Activated CD8-positive, alpha-beta memory T cell treated with anti-CD3 and anti-CD28 coated beads, Interleukin-2, amount 10 ng/mL, durations not matched to agents 7 days and 5 days (primary cell): ENCODE measurements at places on chromosomes 1 and 21. TPM values are rescaled to one million over a fixed set of nuclear protein-coding genes. Genes with fewer than 3 reads are reported as not detected.

- no peak for DNase-seq
Observed at GRCh38 chr1:107637101-107637500, 327.9 kb downstream of the VAV3 start.

DNA sequence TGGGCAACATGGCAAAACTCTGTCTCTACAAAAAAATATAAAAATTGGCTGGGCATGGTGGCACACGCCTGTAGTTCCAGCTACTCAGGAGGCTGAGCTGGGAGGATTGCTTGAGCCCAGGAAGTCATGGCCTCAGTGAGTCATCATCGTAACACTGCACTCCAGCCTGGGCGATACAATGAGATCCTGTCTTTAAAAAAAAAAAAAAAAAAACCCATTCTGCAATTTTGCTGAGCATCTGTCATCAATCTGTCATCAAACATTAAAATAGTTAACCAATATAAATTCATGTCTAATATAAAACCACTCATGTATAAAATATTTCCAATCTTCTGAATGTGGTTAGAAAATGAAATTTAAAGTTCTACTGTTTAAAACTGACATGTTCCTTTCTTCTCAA lies 56.9 kb downstream of the LPAR3 start:
- no peak for DNase-seq

GRCh38 chr1:181383695-181384094 lies 99.6 kb upstream of the CACNA1E start:
- no peak for DNase-seq

- DNase-seq = no peak
Observed at GRCh38 chr1:238492271-238492670, 601.5 kb upstream of the ZP4 start.

- DNase-seq = no peak
Observed at GRCh38 chr1:98027103-98027705, 106.4 kb upstream of the DPYD start.

- no peak for DNase-seq
Observed at GRCh38 chr1:89910268-89910667, 84.6 kb upstream of the ZNF326 start.

- no peak for DNase-seq
Observed at GRCh38 chr21:35096959-35097358, 47.9 kb upstream of the RUNX1 start.

DNA sequence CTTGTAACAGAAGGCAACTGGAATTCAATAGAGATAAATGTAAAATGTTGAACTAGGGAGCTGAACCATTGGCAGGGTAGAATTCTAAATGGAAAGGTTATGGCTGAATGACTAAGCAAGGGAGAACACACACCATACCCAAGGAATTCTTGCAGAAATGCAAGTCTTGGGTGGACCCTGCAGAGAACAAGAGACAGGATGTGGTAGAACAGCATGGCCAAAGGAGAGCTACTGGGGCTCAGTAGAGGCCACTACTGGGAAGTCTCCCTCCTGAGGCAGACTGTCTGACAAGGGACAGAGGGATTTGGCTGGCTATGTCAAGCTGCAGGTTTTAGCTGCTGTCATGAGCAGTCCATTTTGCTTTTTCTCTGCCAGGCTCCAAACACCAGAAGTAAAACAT lies 180.9 kb downstream of the TNR start:
- no peak for DNase-seq

DNA sequence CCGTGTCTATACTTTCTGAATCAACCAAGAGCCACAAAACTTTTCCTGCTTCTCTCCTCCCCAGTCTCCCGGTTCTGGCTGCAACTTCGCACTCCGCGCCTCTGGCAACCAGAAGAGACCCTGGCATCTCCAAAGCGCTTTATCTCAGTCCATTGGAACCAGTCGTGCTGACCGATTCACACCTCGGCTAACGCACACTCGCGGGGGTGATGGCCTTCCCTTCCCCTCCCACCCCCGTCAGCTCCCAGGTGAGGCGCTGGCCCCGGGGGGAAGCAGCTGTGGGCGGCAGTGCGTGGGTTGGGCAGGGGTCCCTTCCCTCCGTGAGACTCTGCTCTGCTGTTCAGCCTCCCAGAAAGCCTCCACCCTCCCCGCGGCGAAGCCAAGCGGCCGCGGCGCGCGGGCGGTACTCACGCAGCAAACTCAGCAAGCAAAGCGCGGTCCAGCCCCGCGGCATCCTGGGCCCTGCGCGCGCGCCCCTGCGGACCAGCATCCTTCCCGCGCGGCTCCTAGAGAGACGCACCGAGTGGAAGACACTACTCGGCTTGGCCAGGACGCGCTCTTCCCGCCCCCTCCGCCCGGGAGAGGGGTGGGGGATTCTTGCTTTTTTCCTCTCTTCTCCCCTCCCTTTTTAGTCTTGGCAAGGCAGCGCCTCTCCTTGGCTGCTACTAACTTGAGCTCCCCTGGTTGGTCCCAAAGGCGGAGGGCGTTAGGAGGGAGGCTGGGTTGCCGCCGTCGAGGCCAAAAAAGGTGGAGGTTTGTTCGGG lies at the start of gene CD34:
CD34 (minus strand) TSS at position 535 of the 764 bp plus-strand sequence; CDS start at position 490, 45 bp downstream.
- no peak for DNase-seq

Gene FAM167B
- 0.80 TPM for total RNA-seq

Gene ZBTB8B
- not detected for total RNA-seq

Gene A3GALT2
- not detected for total RNA-seq

Gene PDC
- not detected for total RNA-seq

Gene KIF26B
- total RNA-seq = not detected

Gene SPATA1
- 2.1 TPM for total RNA-seq

Gene DENND1B
- 29.5 TPM for total RNA-seq

Gene RPTN
- total RNA-seq = not detected
